Effector memory CD8-positive, alpha-beta T cell (primary cell): ENCODE measurements at places on chromosomes 2 and 18.

- DNase-seq = no peak
- peaks cover 31% of the 10 kb centered on the region for H3K27me3 ChIP-seq
Observed at GRCh38 chr18:23617412-23618014, 31.2 kb upstream of the NPC1 start.

GRCh38 chr2:239772721-239773120 is 252.4 kb downstream of the NDUFA10 start:
- H3K27me3 ChIP-seq = peaks cover 74% of the 10 kb centered on the region
- H3K36me3 ChIP-seq = no peaks in the 10 kb centered on the region
- DNase-seq = no peak
- H3K4me3 ChIP-seq = no peak overlapping the region
- H3K4me1 ChIP-seq = no peaks in the 10 kb centered on the region

- no peaks in the 10 kb centered on the region for H3K27me3 ChIP-seq
- H3K4me3 ChIP-seq = peak overlapping the region; percentile 94
- DNase-seq = no peak
- H3K27ac ChIP-seq = peak overlapping the region; percentile 97
Observed at GRCh38 chr2:201644001-201644400, 698 bp upstream of the TMEM237 start.

DNA sequence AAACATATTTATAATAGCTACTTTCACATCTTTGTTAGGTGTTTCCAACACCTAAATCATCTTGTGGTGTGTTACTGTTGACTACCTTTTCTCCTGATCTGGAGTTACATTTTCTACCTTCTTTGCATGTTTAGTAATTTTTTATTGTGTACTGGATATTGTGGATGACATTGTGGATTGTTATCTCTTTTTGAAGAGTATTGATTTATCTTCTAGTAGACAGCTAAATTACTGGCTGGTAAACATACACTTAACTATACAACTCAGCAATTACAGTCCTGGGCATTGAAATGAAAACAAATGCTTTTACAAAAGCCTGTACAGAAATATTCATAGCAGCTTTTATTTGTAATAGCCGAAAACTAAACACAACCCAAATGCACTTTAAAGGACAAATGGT is 150.8 kb downstream of the PTRHD1 start:
- peaks cover 46% of the 10 kb centered on the region for H3K4me1 ChIP-seq
- no peaks in the 10 kb centered on the region for H3K27me3 ChIP-seq
- no peak for DNase-seq
- H3K4me3 ChIP-seq = no peak overlapping the region
- H3K27ac ChIP-seq = no peak overlapping the region

- no peaks in the 10 kb centered on the region for H3K27me3 ChIP-seq
- H3K4me3 ChIP-seq = no peak overlapping the region
- H3K36me3 ChIP-seq = no peaks in the 10 kb centered on the region
Observed at GRCh38 chr2:183224948-183225347, 100.7 kb downstream of the NUP35 start.
